Activated naive CD8-positive, alpha-beta T cell treated with anti-CD3 and anti-CD28 coated beads for 36 hours (primary cell): ENCODE measurements at places on chromosomes 2 and 18. TPM values are rescaled to one million over a fixed set of nuclear protein-coding genes. Genes with fewer than 3 reads are reported as not detected.

GRCh38 chr18:71784777-71785176 lies 759.4 kb downstream of the CBLN2 start:
- H3K36me3 ChIP-seq = no peaks in the 10 kb centered on the region
- H3K4me1 ChIP-seq = no peaks in the 10 kb centered on the region
- DNase-seq = no peak
- H3K4me3 ChIP-seq = no peak overlapping the region

Gene OR6B2
- not detected for total RNA-seq

Gene TET3
- total RNA-seq = 14.8 TPM

DNA sequence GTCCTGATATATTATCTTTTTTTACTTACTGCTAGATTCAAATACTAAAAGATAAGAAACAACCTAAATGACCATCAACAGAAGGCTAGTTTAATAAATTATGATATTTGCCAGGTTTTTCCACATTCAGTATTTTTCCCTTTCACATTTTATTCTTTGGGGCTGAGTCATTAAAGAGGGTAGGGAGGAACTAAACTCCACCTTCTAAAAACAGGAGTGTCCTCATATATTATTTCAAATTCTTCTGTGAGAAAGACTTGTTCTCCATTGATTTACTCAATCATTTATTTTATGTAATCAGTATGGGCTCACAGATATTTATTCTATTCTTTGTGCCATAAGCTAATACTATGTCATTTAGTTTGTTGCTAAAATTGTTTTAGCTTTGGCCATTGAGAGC lies 9.0 kb downstream of the HDHD2 start:
- no peak overlapping the region for H3K27ac ChIP-seq
- H3K4me1 ChIP-seq = peaks cover 24% of the 10 kb centered on the region
- no peaks in the 10 kb centered on the region for H3K27me3 ChIP-seq
- H3K4me3 ChIP-seq = no peak overlapping the region

GRCh38 chr2:23541503-23542229 lies 156.7 kb downstream of the KLHL29 start:
- H3K4me3 ChIP-seq = no peak overlapping the region
- H3K4me1 ChIP-seq = peaks cover 4% of the 10 kb centered on the region
- no peak overlapping the region for H3K27ac ChIP-seq
- H3K27me3 ChIP-seq = no peaks in the 10 kb centered on the region
- DNase-seq = no peak
- H3K36me3 ChIP-seq = no peaks in the 10 kb centered on the region

DNA sequence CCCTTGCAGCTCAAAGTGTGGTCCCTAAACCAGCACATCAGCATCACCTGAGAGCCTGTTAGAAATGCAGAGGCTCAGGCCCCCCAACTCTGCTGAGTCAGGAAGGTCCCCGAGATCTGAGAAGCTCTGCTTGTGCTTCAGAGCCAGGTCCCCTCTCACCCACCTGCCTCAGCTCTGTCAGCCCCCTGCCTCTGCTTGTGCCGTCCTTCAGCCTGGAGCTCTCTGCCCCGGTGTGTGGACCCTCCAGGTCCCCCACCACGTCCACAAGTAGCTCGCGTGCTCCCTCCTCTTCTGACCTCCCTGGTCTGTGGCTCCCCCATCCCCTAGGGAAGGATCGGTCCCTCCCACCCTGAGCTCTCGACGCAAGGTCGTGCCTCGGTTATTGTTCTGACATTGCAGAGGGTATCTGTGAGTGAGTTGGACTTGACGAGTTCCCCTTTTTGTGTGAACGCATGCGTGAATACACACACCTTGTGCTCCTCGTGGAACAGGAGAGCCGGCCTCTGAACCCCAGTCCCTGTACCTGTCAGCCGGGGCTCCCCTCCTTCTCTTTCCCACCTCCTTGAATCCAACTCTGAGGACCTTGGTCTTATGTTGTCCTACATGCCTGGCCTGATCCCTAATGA lies 75.5 kb upstream of the TAF1B start:
- no peak overlapping the region for H3K4me3 ChIP-seq
- peaks cover 7% of the 10 kb centered on the region for H3K4me1 ChIP-seq
- no peaks in the 10 kb centered on the region for H3K36me3 ChIP-seq

- H3K27me3 ChIP-seq = no peaks in the 10 kb centered on the region
- DNase-seq = peak; percentile 31
- peaks cover 12% of the 10 kb centered on the region for H3K4me1 ChIP-seq
Measured at GRCh38 chr2:218033590-218034496, 31.0 kb upstream of the TNS1 start.

- peaks cover 2% of the 10 kb centered on the region for H3K4me1 ChIP-seq
- no peak overlapping the region for H3K4me3 ChIP-seq
- H3K27ac ChIP-seq = no peak overlapping the region
- H3K36me3 ChIP-seq = no peaks in the 10 kb centered on the region
- DNase-seq = no peak
- H3K27me3 ChIP-seq = no peaks in the 10 kb centered on the region
Measured at GRCh38 chr2:38788306-38788705, 10.3 kb downstream of the GEMIN6 start.

- no peak for DNase-seq
- H3K27me3 ChIP-seq = peaks cover 4% of the 10 kb centered on the region
- H3K27ac ChIP-seq = no peak overlapping the region
- H3K4me1 ChIP-seq = no peaks in the 10 kb centered on the region
- H3K36me3 ChIP-seq = no peaks in the 10 kb centered on the region
- no peak overlapping the region for H3K4me3 ChIP-seq
Measured at GRCh38 chr2:85175369-85176299, 42.4 kb downstream of the TCF7L1 start.

GRCh38 chr2:2681711-2682251 lies 350.7 kb upstream of the MYT1L start:
- H3K4me1 ChIP-seq = peaks cover 33% of the 10 kb centered on the region
- H3K27me3 ChIP-seq = peaks cover 4% of the 10 kb centered on the region
- H3K27ac ChIP-seq = no peak overlapping the region
- no peaks in the 10 kb centered on the region for H3K36me3 ChIP-seq
- no peak overlapping the region for H3K4me3 ChIP-seq

- H3K27me3 ChIP-seq = no peaks in the 10 kb centered on the region
- H3K27ac ChIP-seq = no peak overlapping the region
- no peaks in the 10 kb centered on the region for H3K4me1 ChIP-seq
Measured at GRCh38 chr2:187419808-187420207, 28.2 kb downstream of the CALCRL start.

Gene FRZB
- total RNA-seq = not detected

DNA sequence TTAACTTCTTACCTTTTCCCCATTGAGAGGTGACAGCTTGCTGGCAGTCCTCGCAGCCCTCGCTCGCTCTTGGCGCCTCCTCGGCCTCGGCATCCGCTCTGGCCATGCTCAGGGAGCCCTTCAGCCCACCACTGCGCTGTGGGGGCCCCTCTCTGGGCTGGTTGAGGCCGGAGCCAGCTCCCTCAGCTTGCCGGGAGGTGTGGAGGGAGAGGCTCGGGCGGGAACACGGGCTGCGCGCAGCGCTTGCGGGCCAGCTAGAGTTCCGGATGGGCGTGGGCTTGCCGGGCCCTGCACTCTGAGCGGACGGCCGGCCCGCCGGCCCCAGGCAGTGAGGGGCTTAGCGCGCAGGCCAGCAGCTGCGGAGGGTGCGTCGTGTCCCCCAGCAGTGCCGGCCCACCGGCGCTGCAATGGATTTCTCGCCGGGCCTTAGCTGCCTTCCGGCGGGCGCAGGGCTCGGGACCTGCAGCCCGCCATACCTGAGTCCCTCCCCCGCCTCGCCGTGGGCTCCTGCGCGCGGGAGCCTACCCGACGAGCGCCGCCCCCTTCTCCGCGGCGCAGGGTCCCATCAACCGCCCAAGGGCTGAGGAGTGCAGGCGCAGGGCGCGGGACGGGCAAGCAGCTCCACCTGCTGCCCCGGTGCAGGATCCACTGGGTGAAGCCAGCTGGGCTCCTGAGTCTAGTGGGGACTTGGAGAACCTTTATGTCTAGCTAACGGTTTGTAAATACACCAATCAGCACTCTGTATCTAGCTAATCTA lies 335.0 kb downstream of the CBLN2 start:
- H3K27ac ChIP-seq = no peak overlapping the region
- DNase-seq = no peak
- H3K27me3 ChIP-seq = no peaks in the 10 kb centered on the region
- H3K36me3 ChIP-seq = no peaks in the 10 kb centered on the region

Gene ANKRD62
- not detected for total RNA-seq

GRCh38 chr2:215357660-215358059 lies 45.8 kb downstream of the ATIC start:
- no peaks in the 10 kb centered on the region for H3K27me3 ChIP-seq
- peaks cover 5% of the 10 kb centered on the region for H3K4me1 ChIP-seq
- H3K36me3 ChIP-seq = peaks cover 38% of the 10 kb centered on the region
- no peak overlapping the region for H3K27ac ChIP-seq
- DNase-seq = no peak

GRCh38 chr18:45040879-45041278 lies 360.2 kb downstream of the SETBP1 start:
- H3K4me3 ChIP-seq = no peak overlapping the region
- H3K36me3 ChIP-seq = no peaks in the 10 kb centered on the region
- H3K27me3 ChIP-seq = no peaks in the 10 kb centered on the region

GRCh38 chr18:27712066-27712465 lies 464.9 kb downstream of the CDH2 start:
- DNase-seq = no peak
- no peak overlapping the region for H3K27ac ChIP-seq
- no peaks in the 10 kb centered on the region for H3K4me1 ChIP-seq
- H3K36me3 ChIP-seq = no peaks in the 10 kb centered on the region
- no peaks in the 10 kb centered on the region for H3K27me3 ChIP-seq
- no peak overlapping the region for H3K4me3 ChIP-seq

Gene FTCDNL1
- total RNA-seq = 3.2 TPM

GRCh38 chr2:233486778-233487552 lies 79.6 kb downstream of the USP40 start:
- DNase-seq = no peak
- peaks cover 1% of the 10 kb centered on the region for H3K4me1 ChIP-seq
- no peaks in the 10 kb centered on the region for H3K27me3 ChIP-seq
- no peak overlapping the region for H3K4me3 ChIP-seq
- peaks cover 2% of the 10 kb centered on the region for H3K36me3 ChIP-seq

Gene NT5C1B
- total RNA-seq = not detected

- H3K27me3 ChIP-seq = no peaks in the 10 kb centered on the region
- H3K27ac ChIP-seq = no peak overlapping the region
- peaks cover 6% of the 10 kb centered on the region for H3K4me1 ChIP-seq
- H3K36me3 ChIP-seq = no peaks in the 10 kb centered on the region
- DNase-seq = no peak
Measured at GRCh38 chr2:213227458-213227857, 56.8 kb upstream of the SPAG16 start.

DNA sequence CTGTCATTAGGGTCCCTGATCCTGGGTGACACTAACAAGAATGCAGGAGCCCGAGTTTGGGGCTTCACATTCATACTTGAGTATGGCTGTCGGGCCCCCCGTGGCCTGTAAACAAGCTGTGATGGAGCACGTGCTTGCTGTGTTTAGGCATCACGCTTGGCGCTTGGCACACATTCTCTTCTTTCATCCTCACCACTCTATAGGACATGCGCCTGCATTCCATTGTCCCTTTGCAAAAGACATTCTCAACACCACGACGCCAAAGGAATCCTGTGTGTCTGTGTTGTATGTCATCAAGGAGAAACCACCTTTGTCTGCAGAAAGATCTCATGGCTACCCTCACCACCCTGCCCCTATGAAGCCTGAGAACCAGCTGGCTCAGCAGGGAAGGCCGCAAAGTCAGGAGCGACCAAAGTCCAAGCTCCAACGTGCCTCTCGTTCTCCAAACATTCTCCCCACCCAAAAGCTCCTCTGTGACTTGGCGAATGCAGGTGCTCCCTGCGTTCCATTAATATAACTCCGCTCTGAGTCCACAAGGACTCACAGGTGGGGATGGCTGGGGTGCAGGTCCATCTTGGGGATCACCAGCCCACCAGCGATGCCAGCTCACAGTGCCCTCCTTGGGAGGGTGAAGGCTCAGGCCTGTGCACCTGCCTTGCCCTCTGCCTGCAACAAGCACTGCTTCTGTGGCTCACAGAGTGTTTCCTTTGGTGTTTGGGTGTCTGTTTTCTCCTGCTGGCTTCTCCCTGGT lies 6.2 kb upstream of the PER2 start:
- no peak for DNase-seq
- no peaks in the 10 kb centered on the region for H3K36me3 ChIP-seq
- no peak overlapping the region for H3K27ac ChIP-seq
- no peak overlapping the region for H3K4me3 ChIP-seq

Gene UPP2
- total RNA-seq = not detected

GRCh38 chr2:168848225-168848624 lies 42.0 kb downstream of the SPC25 start:
- no peak overlapping the region for H3K4me3 ChIP-seq
- H3K27me3 ChIP-seq = no peaks in the 10 kb centered on the region
- H3K4me1 ChIP-seq = peaks cover 3% of the 10 kb centered on the region
- H3K27ac ChIP-seq = no peak overlapping the region
- peaks cover 4% of the 10 kb centered on the region for H3K36me3 ChIP-seq

GRCh38 chr2:104378853-104379374 lies 475.0 kb upstream of the POU3F3 start:
- peaks cover 3% of the 10 kb centered on the region for H3K36me3 ChIP-seq
- peaks cover 8% of the 10 kb centered on the region for H3K4me1 ChIP-seq
- peak; percentile 1 for DNase-seq
- peak overlapping the region; percentile 84 for H3K4me3 ChIP-seq

Gene ASIC4
- not detected for total RNA-seq

DNA sequence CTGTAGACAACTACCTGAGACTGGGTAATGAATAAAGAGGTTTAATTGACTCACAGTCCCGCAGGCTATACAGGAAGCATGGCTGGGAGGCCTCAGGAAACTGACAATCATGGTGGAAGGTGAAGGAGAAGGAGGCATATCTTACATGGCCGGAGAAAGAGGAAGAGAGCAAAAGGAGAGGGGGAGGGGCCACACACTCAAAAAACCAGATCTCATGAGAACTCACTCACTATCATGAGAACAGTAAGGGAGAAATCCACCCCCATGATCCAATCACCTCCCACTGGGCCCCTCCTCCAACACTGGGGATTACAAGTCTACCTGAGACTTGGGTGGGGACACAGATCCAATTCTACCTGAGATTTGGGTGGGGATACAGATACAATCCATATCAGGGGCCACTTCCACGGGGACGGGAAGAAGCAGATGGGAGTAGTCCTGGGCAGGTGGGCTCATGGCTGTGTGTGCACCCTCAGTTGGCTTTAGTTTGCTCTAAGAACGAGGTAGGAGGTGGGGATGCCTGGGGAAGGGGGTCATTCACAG lies 9.9 kb downstream of the MAB21L4 start:
- no peak for DNase-seq
- no peak overlapping the region for H3K4me3 ChIP-seq
- H3K36me3 ChIP-seq = no peaks in the 10 kb centered on the region

DNA sequence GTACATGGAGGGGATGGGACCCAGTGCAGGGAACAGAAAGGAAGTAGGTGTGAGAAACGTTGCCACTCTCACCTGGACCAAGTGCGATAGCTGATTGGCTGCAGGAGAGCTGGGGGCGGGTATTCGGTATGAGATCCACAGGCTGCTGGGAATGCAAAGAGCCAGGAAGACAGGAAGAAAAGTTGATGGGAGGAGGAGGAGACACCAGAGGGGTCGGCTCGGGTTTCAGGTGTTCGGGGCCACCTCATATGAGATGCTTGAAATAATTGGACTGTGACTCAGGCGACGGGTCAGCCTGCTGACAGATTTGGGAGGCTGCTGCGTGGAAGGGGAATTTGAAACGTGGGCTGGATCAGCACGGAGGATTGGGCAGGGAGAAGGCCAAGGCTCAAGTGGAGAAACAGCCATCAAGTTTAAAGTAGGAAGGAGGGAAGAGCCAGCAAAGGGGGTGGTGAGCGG lies 65.1 kb downstream of the MRPS9 start:
- H3K27me3 ChIP-seq = no peaks in the 10 kb centered on the region
- H3K4me1 ChIP-seq = no peaks in the 10 kb centered on the region
- H3K36me3 ChIP-seq = peaks cover 26% of the 10 kb centered on the region
- H3K4me3 ChIP-seq = no peak overlapping the region
- DNase-seq = no peak

Gene GMCL1
- total RNA-seq = 16.1 TPM
